ENCODE measurements at places on chromosomes 6 and 20. TPM values are rescaled to one million over a fixed set of nuclear protein-coding genes. Genes with fewer than 3 reads are reported as not detected.

DNA sequence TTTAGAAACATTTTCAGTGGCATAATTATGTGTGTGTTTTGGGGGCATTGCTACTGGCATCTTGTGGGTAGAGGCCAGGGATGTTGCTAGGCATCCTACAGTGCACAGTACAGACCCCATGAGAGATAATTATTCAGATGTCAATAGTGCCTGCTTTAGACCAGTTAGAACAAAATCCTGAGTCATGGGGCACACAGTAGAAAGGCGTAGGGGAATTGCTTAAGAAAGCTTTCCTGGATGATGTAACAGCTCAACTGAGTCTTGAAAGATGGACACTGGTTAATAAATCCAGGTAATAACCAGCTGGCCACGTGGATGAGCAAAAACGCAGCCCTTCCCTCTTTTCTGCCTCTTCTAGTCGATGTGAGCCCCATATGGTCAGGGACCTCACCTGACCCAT lies 51.1 kb downstream of the KCNB1 start:
- no peak for DNase-seq
- no peak overlapping the region for H3K4me3 ChIP-seq
- no peaks in the 10 kb centered on the region for H3K36me3 ChIP-seq
- no peaks in the 10 kb centered on the region for H3K27me3 ChIP-seq

- peak; percentile 45 for DNase-seq
- H3K4me1 ChIP-seq = peaks cover 3% of the 10 kb centered on the region
- H3K27me3 ChIP-seq = no peaks in the 10 kb centered on the region
- no peak overlapping the region for H3K27ac ChIP-seq
- H3K4me3 ChIP-seq = no peak overlapping the region
- no peaks in the 10 kb centered on the region for H3K36me3 ChIP-seq
These were observed 43.2 kb upstream of the GABRR1 start for GRCh38 chr6:89260310-89260709.

DNA sequence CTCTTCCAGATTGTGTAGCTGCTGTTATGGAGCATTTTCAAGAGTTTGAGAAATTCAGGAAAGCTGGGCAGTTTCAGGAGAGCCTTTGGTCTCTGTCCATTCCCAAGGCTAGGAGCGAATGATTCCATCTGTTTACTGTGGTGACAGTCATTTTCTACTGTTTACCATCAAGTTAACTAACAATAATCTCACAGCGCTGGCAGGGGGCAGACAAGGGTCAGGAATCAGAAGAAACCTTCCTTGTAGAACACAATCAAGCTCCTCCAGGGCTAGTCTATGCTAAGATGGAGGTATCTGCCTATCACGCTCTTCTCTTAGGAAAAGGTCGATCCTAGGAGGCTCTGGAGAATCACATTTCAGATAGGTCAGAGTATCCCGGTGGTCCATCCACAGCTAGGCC lies 293.9 kb downstream of the KIF16B start:
- no peaks in the 10 kb centered on the region for H3K36me3 ChIP-seq
- H3K27ac ChIP-seq = no peak overlapping the region
- H3K4me3 ChIP-seq = no peak overlapping the region

Gene TMEM244
- not detected for total RNA-seq

Gene MOG
- total RNA-seq = not detected

Gene TMEM170B
- total RNA-seq = 1.0 TPM

Gene SLC17A1
- total RNA-seq = not detected
